ENCODE measurements at places on chromosomes 5 and 9.

DNA sequence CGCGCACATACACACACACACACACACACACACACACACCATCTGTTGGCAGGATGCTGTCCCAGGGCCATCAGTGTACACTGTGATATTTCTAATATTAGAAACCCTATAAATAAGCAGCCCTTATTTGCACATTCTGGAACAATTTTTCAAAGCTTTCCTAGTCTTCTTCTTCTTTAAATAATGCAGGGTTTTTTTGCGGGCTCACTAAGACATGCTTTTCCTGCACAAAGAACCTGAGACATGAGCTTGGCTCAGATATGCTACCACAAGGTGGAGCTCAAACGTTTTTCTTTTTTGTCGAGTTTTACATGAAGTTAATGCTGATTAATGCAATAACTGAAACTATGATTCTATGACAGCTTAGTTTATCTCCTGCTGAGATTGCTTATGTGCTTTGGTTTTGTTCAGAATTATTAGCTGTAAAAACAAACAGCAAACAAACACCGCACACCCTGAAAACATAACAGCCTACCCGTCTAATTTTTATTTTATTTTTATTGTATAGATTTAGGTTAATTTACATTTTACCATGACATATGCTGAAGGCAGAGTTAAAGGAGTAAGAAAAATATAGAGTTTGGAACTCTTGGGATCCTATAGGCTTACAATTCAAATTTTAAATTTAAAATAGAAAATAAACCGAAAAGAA, 95.8 kb downstream of the ALDH1A1 start:
- peak; percentile 27 for DNase-seq

GRCh38 chr5:38069360-38069759, 189.0 kb upstream of the EGFLAM start:
- no peak for DNase-seq

DNA sequence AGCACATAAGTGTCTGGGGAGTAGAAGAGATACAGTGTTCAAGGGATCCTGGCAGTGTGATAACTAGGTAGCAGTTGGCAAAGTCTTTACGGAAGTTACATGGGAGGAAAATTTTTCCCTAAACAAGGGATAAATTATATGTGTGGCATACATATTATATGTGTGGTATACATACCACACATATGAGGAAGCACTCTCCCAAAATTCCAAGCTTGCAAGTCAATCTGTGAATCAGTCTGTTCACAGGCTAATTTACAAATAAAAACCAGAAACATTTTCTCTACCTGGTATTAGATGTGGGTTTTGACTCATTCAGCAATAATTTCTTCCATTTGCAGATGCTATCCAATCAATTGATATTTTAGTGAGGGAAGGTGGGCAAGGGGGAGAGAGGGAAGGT, 110.0 kb downstream of the ISOC1 start:
- no peak for DNase-seq

- no peak for DNase-seq
Observed at GRCh38 chr9:87878989-87879511, 3.6 kb upstream of the SPATA31E1 start.

DNA sequence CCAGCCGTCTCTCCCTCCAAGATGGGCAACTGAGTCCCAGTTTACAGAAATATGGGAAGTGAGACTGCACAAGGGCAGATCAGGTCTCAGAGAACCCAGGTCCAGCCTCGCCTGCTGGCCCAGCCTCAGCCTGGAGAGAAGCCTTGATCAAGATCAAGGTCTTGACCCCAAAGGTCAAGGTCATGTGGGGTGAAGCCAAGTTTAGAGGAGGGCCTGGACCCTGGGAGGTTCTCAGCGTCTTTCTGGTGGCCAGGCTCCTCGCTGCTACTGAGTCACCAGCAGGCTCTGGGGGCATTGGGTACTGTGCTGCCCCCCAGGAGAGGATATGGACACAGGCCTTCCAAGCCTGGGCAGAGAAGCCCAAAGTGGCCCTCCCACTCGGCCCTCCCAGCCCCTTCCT, 8.8 kb downstream of the IPPK start:
- no peak for DNase-seq

DNA sequence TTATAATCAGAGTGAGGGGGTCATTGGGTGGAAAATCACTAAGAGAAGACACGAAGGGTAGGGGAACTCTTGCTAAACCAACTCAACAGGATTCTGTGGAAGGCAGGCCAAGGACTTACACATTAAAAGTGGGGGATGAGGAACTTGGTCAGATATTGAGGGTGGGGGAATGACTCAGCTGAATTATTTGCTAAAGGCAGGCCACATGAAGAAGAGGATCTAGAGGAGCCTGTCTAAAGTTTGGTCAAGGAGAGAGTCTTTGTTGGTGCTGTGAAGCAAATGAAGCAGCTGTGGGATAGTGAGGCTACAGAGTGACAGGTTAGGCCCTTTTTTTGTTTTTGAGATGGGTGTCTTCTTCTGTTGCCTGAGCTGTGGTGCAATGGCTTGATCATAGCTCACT, 63.9 kb upstream of the SPRY4 start:
- DNase-seq, result no peak

GRCh38 chr9:112508377-112508776, 21.8 kb downstream of the KIAA1958 start:
- no peak for DNase-seq

DNA sequence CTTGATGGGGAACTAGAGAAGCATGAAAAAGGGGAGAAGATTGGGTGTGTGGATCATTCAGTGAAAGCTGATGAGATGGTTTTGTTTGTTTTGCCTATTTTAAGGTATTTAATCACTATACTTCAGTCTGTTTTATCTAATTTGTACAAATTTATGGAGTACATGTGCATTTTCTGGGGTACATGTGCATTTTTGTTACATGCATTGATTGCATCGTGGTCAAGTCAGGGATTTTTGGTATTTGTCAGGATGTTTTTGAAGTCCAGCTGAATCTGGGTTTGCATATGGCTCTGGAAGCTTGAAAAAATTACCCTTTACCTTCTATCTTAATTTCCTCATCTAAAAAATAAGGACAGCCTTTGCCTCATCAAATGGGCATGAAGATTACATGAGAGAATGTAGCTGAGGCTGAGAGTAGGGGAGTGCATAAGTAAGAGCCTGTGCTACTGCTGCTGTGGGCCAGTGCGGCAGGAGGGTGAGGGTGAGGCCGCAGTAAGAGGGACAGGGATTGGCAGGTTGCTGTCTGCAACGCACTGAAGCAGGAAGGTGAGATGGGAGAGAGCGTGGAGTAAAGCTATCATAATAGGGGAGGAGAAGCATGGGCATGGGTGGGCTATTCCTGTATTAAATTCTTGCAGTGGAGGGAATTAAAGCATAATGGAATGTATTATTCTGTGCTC, 139.8 kb downstream of the NPR3 start:
- DNase-seq, result no peak

Measured in H7 (cell line).